ENCODE measurements at places on chromosomes 3 and 15.

- no peak for DNase-seq
Measured at GRCh38 chr3:175914785-175915184, 1055.7 kb downstream of the NAALADL2 start.

DNA sequence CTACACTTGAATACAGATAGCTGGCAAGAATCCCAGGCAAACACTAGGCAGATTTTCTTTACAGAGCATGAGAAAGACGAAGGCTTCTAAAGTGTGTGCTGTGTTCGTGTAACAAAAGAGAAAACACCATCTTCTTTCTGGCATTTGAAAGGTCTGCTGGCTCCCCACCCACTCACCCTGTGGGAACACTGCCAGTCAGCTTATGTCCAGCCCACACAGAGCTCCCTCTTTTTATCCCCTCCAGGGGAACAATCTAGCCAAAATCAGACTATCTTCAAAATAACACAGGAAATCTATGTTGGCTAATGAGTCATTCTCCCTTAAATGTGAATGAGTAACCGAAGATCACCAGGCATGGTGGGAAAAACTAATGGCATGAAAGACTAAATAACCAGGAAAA lies 45.6 kb upstream of the PAQR5 start:
- no peak for DNase-seq

DNA sequence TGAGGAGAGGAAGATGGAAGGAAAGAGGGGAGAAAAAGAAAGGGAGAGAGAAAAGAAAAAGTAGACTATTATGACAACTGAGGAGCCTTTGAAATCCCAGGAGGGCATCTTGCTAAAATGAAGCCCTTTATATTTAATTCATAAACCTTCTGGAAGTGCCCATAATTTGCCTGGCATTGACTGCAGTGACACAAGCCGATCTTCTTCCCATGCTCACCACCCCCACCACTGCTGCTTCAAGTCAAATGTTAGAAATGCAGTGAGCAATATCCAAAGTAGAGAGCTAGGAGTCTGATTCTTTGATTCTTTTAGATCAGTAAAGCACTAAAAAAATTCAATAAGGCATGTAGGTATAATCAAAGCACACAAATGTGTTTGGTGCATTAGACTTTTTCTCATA lies 138.7 kb upstream of the SNTN start:
- DNase-seq, result no peak

- peak; percentile 26 for DNase-seq
Measured at GRCh38 chr15:35929740-35930444, 383.9 kb upstream of the DPH6 start.

DNA sequence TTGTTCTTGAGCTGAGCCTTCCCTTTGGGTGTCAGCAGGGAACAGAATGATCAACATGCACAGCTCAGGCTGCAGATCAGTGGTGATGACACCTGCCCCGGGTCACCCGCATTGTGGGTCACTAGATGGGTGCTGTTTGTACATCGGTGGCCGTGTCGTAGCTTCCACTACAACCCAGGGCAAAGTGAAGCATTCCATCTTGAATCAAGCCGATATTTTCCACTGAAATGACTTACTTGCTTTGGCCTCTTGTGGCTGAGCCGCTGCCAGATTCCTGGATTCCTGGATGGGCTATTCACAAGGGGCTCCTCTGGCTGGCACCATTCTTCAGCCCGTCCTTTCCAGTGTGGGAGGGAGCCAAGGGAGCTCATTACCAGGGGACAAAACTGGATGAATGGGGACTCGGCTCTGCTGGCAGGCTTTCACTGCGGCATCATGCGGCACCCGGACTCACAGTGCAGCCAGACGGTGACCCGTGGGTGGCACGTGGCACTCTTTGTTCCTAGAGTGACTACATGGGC lies 65.6 kb downstream of the SLCO3A1 start:
- DNase-seq, result no peak

- no peak for DNase-seq
Measured at GRCh38 chr3:37535526-37536432, 325.9 kb upstream of the CTDSPL start.

GRCh38 chr15:42728972-42729371 lies 8.0 kb downstream of the CDAN1 start:
- DNase-seq, result no peak

DNA sequence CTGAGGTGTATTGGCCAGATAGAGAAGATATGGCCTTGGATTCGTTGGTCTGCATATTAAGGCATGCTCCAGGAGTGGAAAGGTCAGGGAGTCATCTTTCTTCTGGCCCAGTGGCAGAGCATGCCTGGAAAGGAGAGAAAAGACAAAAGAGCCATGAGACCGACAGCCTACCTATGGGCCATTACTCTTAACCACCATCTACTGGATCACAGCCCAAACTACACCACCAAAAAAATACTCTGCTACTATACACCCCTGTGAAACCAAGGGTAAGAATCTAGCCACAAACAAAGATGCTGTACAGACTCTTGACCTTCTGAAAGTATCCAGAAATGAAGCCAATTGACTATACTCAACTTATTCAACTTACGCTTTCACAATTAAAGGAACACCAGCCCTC lies 96.1 kb upstream of the PLSCR5 start:
- no peak for DNase-seq

DNA sequence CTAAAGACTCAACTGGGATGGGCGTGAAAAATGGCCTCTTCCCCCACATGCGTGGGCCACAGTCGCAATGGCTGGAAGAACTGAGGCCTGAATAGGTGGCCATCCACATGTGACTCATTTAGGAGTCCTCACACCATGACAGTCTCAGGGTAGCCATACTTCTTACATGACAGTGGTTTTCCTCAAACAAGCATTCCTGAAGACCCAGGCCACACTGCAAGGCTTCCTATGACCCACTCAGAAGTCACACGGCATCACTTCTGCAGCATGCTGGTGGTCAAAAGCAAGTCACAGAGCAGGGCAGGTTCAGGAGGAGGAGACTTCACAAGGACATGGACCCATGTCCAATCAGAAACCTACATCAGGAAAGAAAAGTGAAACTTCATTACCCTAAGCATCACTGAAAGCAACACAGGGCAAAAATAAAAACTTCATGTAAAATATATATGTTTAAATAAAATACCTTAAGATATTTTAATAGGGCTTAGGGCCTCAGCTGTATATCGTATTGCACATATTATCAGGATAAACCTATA lies 257.1 kb downstream of the OPA1 start:
- no peak for DNase-seq

DNA sequence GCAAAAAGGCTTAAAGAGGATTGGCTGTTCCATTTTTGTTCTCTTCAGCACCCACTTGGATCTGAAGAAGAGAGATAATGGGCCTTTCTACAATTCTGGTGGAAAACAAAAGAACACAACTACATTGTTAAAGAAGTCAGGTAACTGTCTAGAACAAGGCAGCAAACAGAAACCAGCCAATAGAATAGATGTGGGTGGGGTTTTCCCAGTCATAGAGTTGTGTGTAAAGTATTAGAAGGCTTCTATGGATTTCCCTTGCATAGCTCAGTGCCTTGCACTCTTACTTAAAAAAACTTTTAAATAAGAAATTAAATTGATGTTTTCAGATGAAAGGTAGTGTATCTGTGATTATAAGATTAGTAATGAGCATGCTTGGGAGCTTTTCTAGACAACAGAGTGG lies 462.7 kb upstream of the ATP11B start:
- DNase-seq, result no peak

GRCh38 chr15:48355377-48355776 lies 24.1 kb downstream of the DUT start:
- DNase-seq, result no peak

DNA sequence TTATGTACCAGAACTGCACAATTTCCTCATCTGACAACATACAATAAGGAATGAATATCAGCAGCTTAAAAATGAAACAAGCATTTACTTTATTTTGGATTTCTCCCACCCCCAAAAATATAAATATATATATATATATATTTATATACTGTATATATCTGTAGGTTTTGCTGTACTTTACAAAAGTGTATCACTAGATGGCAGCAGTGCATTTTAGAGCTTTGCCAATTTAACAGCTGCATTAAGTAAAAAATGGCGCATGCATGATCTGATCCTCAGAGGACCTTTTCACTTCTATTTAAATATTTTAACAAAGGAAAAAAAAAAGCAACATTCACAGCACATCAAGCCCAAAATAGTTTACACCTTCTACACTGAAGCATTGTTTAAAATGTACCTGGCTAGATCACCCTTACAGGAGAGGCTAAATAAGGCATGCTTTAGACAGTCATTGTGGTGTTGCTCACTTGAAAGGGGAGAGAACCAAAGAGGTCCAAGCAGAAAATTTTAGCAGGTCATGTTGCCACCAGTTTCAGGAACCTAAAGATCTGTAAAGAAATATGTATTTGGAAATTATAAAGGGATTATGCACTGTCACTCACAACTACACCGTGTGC lies 72.6 kb downstream of the NPTN start:
- peak; percentile 51 for DNase-seq

- DNase-seq, result no peak
Measured at GRCh38 chr15:92197746-92198145, 195.9 kb upstream of the ST8SIA2 start.

GRCh38 chr15:61556037-61556648 lies 327.0 kb upstream of the RORA start:
- peak; percentile 5 for DNase-seq

DNA sequence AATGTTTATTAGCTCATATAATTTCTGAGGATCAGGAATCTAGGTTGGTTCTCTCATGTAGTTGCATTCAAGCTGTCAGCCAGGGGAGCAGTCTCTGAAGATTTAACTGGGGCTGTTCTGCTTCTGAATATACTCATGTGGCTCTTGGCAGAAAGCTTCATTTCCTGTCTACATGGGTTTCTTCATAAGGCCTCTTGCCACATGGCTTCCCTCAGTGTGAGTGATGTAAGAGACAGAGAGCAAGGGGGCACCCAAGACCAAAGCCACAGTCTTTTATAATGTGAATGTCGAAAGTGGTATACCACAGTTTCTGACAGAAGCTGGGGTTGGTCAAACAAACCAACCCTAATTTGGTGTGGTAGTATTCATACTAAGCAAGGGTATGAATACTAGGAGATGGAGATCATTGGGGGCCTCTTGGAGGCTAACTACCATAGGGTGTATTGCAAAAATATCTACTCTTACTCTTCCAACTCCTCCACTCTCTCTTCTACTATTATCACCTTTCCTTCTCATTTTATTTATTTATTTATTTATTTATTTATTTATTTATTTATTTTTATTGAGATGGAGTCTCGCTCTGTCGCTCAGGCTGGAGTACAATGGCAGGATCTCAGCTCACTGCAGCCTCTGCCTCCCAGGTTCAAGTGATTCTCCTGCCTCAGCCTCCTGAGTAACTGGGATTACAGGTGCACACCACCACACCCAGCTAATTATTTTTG lies 123.8 kb downstream of the B3GALNT1 start:
- peak; percentile 47 for DNase-seq

- no peak for DNase-seq
Measured at GRCh38 chr3:131053043-131053859, 26.6 kb downstream of the NEK11 start.

GRCh38 chr15:39438799-39439592 lies 141.9 kb upstream of the THBS1 start:
- no peak for DNase-seq

DNA sequence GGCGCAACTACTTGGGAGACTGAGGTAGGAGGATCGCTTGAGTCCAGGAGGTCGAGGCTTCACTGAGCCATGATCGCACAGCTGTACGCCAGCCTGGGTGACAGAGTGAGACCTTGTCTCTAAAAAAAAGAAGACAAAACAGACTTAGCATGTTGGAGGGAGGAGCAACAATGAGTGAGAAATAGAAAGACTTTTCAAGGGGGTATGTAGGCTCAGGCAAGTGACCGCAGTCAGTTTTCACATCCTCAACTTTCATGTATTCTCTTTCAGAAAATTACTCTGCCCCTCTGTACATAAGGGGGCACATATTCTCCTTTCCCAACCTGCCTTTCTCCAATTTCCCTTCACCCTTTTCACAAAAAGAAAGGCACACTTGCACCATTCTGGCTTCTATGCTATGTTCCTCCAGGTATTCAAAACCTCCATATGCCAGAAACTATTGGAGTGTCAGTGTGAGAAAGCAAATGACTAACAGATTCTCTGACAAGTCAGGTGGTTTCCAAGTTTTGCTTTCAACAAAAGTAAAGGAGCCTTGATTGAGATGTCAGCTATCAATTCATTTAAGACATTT lies 7.6 kb downstream of the NSUN3 start:
- no peak for DNase-seq

- DNase-seq, result no peak
Measured at GRCh38 chr3:175274056-175274455, 414.9 kb downstream of the NAALADL2 start.

DNA sequence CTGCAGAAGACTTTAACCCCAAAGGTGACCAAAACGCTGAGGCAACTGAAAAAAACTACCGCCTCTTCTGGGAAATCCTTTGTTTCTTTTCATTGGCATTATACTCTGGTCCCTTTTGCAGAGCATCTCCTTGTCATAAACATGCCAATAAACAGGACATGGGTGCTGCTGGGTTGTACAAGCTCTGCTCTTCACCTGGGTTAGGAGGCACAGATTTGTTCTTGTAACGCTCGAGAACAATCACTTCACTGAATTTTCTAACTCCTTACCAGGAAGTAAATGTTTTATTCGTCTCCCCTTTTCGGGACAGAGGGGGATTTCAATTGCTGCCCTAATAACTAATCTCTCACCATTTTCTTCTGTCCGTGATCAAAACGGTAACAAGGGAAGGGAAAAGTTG lies 1.3 kb downstream of the PLCH1 start:
- no peak for DNase-seq

DNA sequence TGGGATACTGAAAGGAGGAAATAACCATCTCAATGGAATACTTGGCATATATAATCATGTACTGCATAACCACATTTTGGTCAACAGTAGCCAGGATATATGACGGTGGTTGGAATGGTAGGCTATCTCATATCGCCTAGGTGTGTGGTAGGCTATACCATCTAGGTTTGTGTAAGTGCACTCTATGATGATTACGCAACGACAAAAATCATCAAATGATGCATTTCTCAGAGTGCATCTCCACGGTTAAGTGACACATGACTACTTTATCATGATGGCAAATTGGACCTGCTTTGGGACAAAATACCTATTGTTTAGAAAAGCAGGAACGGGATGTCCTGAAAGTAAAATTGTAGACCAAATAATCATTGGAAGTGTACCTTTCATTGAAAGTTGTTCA lies 2.8 kb downstream of the MYZAP start:
- no peak for DNase-seq

Measured in activated CD4-positive, alpha-beta T cell treated with anti-CD3 and anti-CD28 coated beads, Interleukin-2, amount 50 U/mL, for 16 hours (primary cell).